ENCODE measurements at places on chromosomes 2 and 18.

GRCh38 chr18:50177294-50177992 is 17.5 kb downstream of the MYO5B start:
- no peak for DNase-seq

GRCh38 chr18:336713-337112 is 68.9 kb upstream of the THOC1 start:
- DNase-seq, result no peak

GRCh38 chr2:146986161-146986560 is 858.7 kb upstream of the ACVR2A start:
- no peak for DNase-seq

DNA sequence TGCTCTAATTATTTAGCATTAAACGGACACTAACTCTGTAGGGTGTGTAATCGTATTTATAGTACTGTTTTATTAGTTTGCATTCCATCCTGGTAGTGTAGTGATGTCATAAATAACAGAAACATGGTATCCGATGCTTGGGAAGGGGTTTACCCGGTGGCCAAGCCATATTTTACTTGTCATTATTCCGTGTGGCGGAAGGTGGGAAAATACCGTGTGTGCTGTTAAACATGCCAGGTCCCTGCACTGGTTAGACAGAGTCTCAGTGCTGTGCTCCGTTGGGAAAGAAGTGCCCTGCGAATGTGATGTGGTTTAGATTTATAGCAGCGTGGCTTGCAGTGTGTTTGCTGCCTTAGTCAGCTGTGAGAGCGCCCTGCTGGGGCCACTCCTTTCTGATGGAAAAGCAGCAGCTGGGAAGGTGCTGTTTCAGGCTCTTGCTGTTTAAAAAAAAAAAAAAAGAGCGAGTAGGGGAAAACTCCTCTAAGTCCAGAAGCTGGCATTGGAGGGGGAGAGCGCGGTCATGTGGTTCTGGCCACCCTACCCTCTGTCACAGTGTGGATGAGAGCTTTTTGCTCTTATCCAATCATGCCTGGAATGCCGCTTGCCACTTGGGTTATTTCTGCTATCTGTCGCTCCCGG is 211.0 kb downstream of the NEDD4L start:
- no peak for DNase-seq

GRCh38 chr2:24874035-24874434 is 46.0 kb downstream of the ADCY3 start:
- no peak for DNase-seq

- no peak for DNase-seq
Observed at GRCh38 chr18:44997174-44997573, 316.5 kb downstream of the SETBP1 start.

- no peak for DNase-seq
Observed at GRCh38 chr18:50666536-50666935, 106.6 kb downstream of the MAPK4 start.

GRCh38 chr2:118050386-118050785 is 36.5 kb upstream of the CCDC93 start:
- DNase-seq, result no peak

DNA sequence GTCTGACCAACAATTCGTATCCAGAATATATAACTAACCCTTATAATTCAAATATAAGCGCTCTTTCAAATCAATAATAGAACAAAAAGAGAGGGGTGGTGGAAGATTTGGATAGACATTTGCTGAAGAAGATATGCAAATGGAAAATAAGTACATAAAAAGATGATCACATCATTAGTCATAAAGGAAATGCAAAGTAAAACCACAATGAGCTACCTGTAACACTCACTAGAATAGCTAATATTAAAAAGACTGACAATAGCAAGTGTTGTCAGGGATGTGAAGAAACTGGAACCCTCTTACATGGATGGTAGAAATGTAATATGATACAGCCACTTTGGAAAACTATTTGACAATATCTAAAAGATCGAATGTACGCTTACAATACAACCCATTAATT is 84.9 kb upstream of the MRPS9 start:
- no peak for DNase-seq

GRCh38 chr2:217976301-217976700 is 26.5 kb downstream of the TNS1 start:
- DNase-seq, result no peak

- DNase-seq, result no peak
Observed at GRCh38 chr2:158221063-158222020, 119.7 kb downstream of the UPP2 start.

- no peak for DNase-seq
Observed at GRCh38 chr2:39583213-39583612, 82.5 kb upstream of the TMEM178A start.

DNA sequence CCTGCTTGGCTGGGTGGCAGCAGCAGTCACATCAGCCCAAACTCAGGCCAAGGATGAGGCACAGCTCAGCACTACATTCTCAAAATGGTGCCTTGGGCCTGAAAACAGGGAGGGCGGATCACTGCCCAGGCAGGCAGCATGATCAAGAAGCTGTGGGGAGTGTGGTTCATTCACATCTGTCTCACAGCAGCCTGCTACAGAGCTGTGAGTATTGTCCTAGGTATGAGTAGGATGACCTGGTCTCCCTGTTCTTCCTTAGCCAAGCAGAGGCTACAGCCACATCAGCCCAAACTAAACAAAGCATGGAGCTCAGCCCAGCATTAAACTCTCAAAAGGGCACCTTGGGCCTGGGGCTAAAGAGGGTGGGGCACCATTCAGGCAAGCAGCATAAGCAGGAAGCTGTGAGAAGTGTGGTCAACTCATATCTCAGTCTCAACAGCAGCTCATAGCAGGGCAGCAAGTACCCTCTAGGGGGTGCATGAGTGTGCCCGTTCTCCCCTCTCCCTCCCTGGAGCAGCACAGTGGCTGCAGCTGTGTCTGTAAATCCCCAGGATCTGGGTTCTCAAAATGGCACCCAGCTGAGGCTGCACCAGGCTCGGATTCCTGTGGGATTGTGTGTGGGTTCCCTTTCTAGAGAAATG is 139.6 kb downstream of the TRABD2A start:
- peak; percentile 9 for DNase-seq

DNA sequence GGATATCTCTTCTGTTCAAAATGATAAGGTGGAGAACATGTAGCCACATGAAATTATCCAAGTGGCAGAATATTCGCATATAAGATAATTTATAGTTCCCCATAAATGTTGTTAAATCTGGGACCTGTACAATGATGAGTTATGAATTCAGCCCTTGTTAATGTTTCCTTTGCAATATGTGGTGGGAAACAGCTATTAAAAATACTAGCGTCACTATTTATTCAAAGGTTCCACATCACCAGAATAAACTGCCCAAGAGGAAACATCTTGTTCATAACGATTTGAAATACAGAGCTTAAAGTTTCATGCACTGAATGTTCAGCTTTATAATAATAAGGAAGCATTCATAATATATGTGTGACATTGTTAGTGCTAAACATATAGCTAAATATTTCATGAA is 223.9 kb upstream of the TCF4 start:
- no peak for DNase-seq

DNA sequence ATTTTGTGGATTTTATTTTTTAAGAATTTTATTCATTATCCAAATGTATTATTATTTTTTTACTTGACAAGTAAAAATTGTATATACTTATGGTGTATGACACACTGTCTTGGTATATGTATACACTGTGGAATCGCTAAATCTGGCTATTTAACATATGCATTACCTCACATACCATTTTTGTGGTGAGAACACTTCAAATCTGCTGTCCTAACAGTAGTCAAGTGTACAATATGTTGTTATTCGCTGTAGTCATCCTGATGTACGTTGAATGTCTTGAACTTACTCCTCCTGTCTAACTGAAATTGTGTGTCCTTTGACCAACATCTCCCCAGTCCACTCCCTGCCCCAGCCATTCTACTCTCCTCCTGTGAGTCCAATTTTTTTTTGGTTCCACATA is 153.2 kb upstream of the PTPRM start:
- no peak for DNase-seq

DNA sequence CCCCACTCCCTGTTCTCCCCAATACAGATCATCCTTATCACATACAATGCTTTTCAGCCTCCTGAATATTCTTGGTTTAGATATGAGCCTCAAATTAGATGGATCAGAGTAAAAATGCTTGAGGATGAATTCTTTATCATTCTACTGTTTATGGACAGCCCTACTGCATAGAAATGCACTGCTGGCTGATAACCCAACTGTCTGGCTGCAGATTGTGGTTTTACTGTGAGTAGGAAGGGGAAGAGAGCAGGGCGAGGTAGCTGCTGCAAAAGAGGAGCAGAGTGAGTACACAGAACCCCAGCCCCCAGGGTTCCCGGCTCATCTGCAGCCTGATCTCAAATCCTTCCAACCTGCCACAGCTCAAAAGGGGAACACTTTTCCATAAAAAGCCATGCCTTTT is 29.4 kb upstream of the NCOA1 start:
- DNase-seq, result no peak

DNA sequence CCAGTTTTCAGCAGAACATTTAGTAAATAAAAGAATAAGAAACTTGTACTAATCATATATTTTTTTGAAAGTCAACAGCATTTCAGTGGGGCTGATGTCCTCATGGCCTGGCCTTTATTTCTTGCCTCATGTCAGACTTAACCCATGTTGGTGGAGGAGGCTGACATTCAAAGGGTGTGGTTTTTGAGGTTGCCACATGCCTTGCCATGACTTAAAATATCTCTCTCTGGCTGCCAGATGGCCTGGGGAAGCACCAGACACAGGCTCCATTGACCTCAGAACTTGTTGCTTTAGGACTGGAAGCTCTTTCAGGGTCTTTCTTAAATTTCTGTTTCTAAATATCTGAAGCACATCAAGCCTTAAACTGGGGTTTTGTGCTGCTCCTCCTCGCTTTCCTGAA is 32.5 kb upstream of the CD28 start:
- peak; percentile 15 for DNase-seq

- no peak for DNase-seq
Observed at GRCh38 chr2:168480825-168481585, 24.9 kb downstream of the CERS6 start.

- DNase-seq, result no peak
Observed at GRCh38 chr2:36459725-36460137, 104.2 kb downstream of the CRIM1 start.

DNA sequence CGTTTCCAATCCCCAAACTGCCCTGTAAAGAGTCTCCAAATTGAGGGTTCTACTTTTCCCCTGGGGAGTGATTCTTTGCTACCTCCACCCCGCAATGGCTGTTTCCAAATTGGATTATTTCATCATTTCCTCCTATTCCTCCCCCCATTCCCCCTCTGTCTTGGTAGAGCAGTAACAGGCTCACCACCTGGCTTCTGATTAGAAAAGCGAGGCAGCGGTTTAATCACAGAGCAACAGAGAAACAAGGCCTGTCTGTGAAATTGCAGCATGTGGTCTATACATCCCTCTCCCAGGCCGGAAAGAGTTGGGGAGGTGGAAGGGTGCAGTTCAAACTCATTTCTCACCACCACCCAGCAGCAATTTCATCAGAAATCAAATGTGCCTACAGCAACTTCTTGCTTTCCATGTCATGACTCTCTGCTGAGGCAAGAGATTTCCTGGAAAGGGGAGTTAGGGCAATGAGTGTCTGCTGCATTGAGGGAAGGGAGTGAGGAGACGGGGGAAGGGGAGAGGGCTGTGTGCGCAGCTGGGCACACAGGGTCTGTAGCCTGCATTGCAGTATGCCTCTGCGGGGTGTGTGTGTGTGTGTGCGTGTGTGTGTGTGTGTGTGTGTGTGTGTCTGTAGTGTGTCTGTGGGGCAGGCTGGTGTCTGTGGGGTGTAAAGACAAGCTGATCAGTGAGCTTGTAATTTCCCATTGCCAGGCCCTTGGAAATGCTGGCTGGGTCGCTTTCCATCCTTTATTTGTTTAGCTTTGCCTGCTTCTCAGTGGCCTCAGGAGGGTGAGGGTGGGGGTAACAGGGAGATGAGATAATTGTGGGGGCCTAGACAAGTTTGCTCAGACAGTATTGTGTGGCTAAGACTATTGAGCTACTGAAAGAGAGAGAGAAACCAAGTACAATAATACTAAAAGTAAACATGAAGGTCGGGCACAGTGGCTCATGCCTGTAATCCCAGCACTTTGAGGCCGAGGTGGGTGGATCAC is 13.5 kb upstream of the IGFBP2 start:
- DNase-seq, result no peak

GRCh38 chr18:3367491-3368091 is 82.4 kb upstream of the TGIF1 start:
- DNase-seq, result no peak

DNA sequence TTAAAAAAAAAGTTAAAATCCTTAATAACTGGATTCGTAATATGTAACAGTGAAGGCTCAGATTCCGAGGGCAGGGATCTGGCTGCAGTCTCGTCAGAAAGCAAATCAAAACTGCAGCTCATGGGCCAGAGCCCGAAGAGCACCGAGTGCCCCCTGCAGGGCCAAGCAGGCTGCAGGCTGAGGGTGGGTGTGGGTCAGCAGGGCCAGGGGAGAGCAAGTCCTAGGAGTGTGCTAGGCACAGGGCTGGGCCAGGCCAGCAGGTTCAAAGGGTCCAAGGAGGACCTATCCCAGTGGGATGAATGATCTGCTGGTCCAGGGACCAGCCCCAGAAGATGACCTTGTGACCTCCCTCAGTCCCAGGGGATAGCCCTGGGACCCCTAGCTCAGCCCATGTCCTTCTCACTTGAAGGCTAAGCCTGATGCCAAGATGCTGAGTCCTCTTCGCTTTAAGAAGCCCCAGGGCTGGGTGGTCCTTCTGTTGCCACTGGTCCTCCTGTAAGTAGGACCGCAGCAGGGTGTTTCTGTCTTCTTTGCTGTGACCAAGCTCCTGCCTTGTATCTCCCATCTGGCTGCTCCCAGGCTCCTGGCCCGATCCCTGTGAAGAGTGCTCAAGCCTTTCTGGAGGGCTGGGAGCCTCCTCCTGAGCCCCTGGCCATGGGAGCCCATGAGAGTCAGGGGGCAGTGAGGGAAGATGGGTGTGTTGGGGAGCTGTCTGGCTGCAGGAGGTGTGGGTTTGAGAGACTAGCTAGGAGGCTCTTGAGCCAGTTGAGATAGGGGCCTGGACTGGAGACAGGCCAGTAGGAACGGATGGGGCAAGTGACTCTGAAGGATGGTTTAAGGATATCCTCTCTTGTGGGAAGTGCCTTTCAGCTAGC is 150.7 kb downstream of the DYSF start:
- no peak for DNase-seq

GRCh38 chr2:182164686-182165085 is 179.0 kb downstream of the PPP1R1C start:
- no peak for DNase-seq

GRCh38 chr2:25822190-25823117 is 55.8 kb downstream of the ASXL2 start:
- DNase-seq, result no peak

- no peak for DNase-seq
Observed at GRCh38 chr2:197251163-197251562, 59.4 kb downstream of the ANKRD44 start.

- no peak for DNase-seq
Observed at GRCh38 chr2:225670111-225670974, 270.8 kb downstream of the NYAP2 start.

GRCh38 chr2:207561386-207562080 is 31.8 kb downstream of the CREB1 start:
- no peak for DNase-seq

DNA sequence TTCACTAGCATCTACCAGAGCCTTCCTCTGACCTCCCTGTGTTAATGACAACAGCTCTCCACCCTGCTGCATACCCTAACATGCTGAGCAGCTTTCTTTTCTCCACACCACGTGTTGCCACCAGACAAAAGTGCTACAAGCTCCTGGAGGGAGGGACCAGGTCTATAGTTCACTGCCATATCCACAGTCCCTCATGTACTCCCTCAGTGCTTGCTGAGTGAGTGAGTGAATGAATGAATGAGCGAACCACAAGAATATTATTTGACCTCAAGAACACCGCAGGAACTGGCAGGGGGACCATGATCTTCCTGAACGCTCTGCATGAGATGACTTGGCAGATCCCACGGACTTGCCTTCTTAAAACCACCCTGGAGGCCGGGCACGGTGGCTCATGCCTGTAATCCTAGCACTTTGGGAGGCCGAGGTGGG is 47.4 kb upstream of the CAB39 start:
- no peak for DNase-seq

Data from GM12891 (cell line).